ENCODE measurements at places on chromosomes 7 and 10.

GRCh38 chr7:265192-265997, 24.6 kb upstream of the FOXL3 start:
- peak; percentile 30 for DNase-seq

DNA sequence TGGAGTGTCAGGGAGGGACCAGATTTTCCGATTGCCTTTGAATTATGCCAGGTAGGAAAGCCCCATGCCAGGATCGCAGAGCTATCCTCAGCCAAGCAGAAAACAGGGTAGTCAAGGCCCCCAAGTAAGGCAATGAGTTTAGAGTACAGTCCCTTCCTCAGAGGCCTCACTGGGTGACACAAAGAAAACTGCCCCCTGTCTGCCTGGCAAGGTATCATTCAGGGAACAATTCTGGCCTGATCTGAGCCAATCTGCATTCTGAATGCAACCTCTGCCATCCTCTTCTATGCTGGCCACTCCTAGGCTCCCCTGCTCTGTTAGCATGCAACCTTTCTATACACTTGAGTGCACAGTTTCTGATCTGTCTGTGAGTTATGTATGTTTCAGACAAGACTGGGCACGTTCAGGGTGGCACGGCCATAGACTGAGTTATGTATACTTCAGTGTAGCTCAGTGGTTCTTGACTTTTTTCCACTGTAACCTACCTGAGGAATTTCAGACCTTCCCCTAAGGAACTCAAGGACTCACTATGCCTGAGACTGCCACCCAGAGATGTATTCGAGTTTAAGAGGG, 336.8 kb downstream of the PLXNA4 start:
- DNase-seq = no peak

GRCh38 chr10:126738001-126738400, 67.5 kb upstream of the C10orf90 start:
- DNase-seq = no peak

DNA sequence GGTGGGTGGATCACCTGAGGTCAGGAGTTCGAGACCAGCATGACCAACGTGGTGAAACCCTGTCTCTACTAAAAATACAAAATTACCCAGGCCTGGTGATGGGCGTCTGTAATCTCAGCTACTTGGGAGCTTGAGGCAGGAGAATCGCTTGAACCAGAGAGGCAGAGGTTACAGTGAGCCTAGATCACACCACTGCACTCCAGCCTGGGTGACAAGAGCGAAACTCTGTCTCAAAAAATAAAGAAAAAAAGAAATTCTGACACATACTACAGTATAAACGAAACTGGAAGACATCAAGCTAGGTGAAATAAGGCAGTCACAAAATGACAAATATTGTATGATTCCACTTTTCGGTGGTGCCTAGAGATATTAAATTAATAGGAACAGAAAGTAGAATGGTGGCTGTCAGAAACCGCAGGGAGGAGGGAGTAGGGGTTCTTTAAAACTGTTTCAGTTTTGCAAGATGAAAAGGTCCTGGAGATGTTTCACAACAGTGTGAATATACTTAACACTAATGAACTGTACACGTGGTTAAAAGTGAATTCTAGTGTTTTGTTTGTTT, 23.2 kb downstream of the PILRA start:
- no peak for DNase-seq

DNA sequence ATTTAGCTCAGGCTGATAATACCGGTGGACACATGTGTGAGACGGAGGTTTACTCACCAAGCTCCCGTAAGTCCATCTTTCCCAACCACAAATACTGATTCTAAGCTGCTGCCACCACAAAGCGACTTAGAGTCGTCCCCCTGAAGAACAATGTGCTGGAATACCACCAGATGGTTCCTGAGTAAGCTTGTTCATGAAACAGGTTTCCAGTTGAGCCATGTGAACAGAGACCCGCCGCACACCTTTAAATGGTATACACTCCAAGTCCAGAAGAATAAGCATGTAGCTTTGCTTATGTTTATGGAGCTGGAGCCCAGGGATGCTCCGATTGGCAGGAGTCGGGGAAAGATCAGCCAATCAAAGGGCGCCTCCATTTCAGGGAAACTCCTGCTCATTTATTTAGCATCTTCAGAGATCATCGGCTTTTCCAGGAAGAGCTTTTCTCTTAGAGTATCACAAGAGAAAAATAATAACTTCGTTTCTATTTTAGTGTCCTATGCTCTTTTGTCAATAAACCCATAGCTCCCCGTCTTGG, 261.6 kb upstream of the AOAH start:
- DNase-seq = no peak

- DNase-seq = peak; percentile 83
These were observed 301.3 kb downstream of the RNLS start for GRCh38 chr10:88281592-88282347.

- no peak for DNase-seq
These were observed 183.6 kb upstream of the NFE2L3 start for GRCh38 chr7:25968205-25968993.

DNA sequence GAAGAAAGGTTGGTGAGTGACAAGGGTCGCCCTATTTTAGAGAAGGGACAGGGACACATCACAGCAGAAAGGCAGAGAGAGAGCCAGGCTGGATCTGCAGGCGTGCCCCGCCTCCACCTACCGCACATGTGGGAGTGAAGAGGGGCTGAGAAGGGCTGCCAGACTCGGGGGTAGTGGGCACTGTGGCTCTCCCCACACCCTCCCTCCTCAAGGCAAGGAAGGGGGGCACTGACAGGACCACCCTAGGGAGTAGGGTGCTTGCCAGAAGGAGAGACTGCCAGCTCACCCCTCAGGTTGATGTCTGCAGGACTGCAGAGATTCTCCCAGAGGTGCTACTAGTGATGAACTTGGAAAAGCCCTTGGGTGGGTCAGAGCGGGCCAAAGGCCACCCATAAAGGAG, 62.8 kb upstream of the ZRANB1 start:
- no peak for DNase-seq

DNA sequence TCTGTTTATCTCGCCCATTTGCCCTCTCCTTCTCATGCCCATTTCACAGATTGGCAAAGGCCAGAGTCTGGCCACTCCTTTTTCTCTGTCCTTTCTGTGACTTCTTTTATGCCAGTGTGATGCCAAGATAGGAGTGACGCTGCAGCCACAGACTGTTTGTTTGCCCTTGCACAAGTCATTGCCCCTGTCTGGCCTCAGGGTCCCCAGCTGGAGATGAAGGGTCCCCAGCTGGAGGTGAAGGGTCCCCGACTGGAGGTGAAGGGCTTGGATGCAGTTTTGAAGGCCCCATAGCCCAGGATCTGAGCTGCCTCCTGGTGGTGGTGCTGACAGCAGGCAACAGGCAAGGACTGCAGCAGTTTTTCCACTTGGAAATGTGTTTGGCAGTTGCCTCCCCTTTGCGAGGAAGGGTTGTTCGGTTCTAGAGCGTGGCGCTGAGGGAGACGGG, 50.8 kb upstream of the SLC29A3 start:
- peak; percentile 37 for DNase-seq

GRCh38 chr10:107502229-107502985, 337.9 kb upstream of the SORCS1 start:
- peak; percentile 8 for DNase-seq

DNA sequence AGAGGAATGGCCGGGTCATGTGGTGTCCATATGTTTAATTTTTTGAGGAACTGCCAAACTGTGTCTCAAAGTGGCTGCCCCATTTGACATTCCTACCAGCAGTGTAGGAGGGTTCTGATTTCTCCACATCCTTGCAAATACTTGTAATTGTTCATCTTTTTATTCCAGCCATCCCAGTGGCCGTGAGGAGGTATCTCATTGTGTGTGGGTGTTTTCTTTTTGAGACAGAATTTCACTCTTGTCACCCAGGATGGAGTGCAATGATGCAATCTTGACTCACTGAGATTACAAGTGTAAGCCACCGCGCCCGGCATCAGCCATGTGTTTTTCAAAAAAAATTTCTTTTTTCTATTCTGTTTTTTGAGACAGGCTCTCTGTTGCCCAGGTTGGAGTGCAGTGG, 38.7 kb upstream of the DLG5 start:
- DNase-seq = peak; percentile 87

- DNase-seq = no peak
These were observed 36.6 kb downstream of the PRKAG2 start for GRCh38 chr7:151840088-151840910.

DNA sequence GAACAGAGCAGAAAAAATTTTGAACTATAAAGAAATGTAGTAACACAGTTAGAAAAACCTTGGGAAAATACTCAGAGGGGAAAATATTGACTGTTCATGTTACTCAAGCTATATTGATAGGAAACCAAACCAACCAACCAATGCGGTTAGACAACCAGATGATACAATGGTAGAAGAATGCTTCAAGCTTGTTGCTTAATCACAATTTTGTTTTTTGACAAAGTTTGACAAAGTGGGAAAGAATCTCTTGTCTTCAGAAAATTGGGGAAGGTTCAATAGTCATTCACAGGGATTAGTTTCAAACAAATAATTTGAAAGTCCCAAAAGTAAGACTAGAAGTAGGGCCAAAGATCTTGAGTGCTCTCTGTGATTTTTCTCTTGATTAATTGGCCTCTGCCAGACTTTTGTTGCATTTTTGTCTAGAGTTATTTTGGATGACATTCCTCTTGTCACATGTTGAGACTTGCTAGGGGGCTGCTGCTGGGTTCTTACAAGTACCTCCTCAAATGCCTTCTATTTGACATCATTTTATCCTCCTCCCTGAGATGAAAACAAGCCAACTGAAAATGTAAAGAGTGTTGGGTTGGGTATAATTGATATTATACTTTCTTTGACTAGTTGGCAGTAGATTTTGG, 233.1 kb upstream of the PHYHIPL start:
- DNase-seq = peak; percentile 69

DNA sequence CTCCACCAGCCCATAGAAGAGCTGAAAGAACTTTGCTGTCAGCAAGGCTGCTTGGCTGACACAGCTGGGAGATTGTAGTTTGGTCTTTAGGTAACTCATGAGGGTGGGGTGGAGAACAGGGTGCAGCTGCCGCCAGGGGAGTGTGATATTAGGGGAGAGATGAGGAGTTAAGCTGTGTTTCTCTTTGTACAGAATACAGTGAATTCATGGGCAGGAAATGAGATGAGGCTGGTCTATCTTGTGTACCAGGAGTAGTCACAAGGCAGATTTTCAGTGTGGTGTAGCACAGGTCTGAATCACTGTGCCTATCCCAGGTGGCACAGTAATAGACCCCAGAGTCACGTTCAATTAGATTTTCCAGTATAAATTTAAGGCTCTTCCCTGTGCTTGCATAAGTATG, 56.6 kb upstream of the TARP start:
- DNase-seq = no peak

DNA sequence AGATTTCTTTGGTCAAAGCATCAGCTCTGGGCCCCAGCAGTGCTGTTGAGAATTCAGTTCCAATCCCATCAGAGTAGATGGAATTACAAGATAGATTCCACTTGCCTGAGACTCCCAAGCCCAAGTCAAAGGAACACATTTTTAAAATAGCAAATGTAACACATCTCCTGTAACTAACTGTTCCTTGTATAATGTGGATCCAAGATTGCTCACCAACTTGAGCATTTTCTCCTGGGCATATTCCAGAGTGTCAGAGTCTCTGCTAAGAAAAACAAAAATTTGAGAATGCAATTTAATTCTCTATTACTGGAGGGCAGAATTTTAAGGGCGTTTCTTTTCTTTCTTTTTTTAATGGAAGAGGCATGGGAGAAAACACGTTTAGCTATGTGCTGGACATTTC, 136.7 kb downstream of the NEBL start:
- DNase-seq = no peak

- no peak for DNase-seq
These were observed 33.6 kb downstream of the SUFU start for GRCh38 chr10:102537367-102537766.

GRCh38 chr10:103613616-103614015, 120.1 kb downstream of the NEURL1 start:
- DNase-seq = no peak

- DNase-seq = no peak
These were observed 172.9 kb upstream of the SEMA3E start for GRCh38 chr7:83821866-83822265.

DNA sequence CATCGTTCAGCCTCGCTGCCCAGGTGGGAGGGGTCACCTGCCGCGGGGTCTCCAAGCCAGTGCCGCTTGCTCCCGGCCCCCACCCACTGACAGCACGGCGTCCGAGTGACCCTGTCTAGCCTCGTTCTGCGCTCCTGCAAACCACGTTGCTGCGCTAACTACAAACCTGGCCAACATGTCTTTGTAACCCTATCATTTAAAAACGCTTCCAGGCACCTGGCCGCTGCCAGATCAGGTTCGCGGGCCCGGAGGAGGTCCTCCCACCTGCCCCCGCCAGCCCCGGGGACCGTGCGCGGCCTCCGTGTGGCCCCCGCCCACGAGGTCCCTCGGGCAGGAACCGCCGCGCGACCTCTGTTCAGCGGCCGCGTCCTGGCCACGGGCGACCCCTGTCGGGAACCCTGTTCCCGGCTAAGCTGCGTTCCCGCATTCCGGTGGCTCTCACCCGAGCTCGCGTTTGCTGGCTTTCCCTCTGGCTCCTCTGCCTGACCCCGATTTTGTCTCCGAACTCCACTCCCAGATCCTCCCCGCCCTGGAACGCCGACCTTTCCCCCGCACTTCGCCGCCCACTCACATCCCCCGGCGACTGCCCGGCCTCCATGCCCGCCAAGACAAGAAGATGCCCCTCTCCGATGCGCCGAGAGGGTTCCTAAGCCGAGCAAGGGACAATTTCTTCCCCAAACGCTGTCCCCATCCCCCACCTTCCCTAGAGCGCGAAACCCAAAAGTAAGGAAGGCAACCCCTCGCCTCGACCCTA, 2.4 kb downstream of the SFMBT2 start:
- no peak for DNase-seq

- DNase-seq = peak; percentile 52
These were observed 40.4 kb downstream of the CREB3L2 start for GRCh38 chr7:137961200-137962177.

DNA sequence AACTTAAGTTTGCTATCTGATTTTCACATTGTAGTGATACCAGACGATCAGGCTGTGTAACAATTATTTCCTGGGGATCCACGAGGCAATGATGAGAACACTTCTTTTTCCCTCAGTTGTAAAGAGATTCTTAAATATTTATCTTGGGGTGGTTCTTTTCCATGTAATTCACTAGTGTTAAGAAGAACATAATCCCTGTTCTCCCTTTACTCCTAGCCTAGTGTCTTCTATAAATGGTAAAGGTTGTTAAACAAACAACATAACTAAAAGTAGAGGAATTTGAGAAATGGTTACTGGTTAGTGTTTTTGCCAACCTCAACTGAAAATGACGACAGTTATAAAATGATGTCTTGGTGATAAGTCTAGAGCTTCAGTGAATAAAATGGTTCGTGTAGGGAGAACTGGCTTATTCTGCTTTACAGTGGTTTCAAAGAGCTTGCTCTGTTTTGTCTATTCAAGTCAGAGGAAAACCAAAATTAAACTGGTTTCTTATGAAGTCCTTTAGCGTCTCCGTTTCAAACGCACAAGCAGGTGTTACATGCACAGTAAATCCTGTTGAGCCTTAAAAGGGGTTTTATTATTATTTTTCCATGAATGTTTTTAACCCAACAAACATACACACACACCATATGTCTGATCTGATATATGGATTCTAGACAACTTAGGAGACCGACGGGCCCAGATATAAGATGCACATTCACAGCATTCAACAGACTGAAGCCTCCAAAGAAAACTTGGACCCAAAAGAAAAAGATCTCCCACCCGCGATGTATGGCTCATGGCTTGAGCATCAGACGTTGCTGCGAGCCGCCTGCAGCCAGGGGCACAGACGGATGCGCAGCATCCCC, 1.1 kb downstream of the TBX20 start:
- DNase-seq = no peak
